A673 (cell line): ENCODE measurements at places on chromosomes 1 and 21.

DNA sequence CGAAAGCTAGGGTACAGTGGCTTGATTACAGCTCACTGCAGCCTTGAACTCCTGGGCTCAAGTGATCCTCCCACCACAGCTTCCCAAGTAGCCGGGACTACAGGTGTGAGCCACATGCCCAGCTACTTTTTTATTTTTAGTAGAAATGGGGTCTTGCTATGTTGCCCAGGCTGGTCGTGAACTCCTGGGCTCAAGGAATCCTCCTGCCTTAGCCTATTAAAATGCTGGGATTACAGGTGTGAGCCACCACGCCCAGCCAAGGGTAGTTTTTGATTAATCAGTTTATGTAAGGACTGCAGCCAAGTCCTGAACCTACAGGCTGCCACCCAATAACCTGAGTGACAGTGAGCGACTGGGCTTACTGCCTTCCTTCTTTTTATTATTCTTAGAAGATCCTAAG is 88.3 kb downstream of the PIK3R3 start:
- no peak for DNase-seq

- DNase-seq: peak; percentile 1
Measured at GRCh38 chr1:109657395-109657794, 1.5 kb downstream of the GSTM4 start.

GRCh38 chr1:43243299-43243698 is 26.5 kb upstream of the TMEM125 start:
- DNase-seq: no peak

DNA sequence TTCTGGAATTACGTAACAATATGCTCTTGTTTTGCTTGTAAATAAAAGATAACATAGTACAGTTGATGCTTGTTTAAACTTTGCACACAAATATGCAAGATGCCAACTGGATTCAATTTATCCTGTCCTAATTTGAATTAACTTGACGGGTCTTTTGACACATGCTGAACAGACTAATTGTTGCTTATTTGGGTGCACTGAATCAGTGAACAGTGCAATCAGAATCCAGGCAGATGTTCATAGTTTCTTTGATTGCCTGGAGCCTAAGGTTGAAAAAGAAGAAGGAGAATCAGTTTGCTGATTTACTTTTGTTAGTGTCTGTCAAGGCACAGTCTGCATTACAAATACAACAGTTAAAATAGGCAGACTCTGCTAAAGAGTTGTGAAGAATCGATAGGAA is 307.9 kb downstream of the COL11A1 start:
- DNase-seq: no peak

- DNase-seq: peak; percentile 38
Measured at GRCh38 chr1:51518586-51519047, 449 bp downstream of the EPS15 start.

DNA sequence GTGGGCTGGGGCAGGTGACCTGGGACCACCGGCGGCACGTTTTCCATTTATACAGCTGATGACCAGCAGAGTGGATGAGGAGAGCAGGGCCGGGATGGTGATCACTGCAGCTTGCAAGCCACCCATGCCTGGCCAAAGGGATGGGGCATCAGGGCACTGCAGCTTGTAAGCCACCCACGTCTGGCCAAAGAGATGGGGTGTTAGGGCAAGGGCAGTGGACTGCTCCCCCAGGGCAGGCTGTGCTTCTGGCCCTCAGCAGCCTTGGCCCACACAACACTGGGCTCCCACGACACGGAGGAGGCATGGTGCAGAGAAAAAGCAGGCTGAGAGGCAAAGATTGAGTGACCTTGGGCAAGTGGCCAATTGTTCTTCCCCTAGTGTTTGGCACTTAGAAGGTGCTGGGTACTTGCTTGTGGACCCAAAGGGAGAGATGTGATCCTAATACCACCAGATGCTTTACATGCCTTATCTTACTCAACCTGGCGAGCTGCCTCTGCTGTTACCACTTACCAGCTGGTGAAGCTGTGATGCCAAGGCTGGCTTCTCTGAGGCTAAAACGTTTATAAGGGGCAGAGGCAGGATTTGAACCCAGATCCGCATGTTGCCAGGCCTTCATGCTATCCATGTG is 48.3 kb downstream of the TRIM62 start:
- DNase-seq: no peak

DNA sequence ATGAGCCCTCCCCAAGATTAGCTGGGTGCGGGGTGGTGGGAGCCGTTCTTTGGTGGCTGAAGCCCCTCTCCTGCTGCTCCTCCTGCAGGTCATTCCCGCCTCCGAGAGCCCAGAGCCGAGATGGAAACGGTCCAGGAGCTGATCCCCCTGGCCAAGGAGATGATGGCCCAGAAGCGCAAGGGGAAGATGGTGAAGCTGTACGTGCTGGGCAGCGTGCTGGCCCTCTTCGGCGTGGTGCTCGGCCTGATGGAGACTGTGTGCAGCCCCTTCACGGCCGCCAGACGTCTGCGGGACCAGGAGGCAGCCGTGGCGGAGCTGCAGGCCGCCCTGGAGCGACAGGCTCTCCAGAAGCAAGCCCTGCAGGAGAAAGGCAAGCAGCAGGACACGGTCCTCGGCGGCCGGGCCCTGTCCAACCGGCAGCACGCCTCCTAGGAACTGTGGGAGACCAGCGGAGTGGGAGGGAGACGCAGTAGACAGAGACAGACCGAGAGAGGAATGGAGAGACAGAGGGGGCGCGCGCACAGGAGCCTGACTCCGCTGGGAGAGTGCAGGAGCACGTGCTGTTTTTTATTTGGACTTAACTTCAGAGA is 448 bp downstream of the G0S2 start:
- DNase-seq: no peak
